ENCODE measurements at places on chromosomes 5 and 9.

GRCh38 chr5:78182838-78183237 is 111.7 kb downstream of the AP3B1 start:
- DNase-seq: peak; percentile 14

GRCh38 chr9:98856982-98857381 is 49.5 kb downstream of the GALNT12 start:
- no peak for DNase-seq

DNA sequence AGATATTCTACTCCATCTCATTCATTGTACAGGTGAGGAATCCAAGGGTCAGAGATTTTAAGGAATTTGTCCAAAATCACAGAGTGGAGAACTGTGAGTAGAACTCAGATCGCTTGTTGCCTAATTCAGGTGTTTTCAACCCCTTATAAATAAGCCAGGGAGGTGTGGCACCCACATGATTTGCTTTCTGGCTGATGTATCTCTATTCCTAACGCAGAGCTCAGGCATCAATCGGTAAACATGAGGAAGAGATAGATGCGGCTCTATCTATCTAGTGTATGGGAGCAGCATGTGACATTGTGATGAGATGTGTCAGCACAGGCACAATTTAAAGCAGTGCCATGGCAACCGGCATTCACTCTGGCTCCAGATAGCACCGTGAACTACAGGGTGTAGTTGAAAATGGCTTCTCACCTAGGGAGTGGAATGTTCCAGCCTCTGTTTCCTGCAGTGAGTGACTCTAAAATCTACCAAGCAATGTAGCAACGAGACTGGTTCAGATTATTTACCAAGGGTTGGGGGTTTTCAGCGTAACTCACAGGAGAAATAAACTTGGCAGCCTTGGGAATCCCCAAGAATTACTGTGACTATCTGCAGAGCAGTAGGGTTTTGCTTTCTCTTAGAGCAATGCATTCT is 53.4 kb upstream of the SUB1 start:
- DNase-seq: peak; percentile 46

DNA sequence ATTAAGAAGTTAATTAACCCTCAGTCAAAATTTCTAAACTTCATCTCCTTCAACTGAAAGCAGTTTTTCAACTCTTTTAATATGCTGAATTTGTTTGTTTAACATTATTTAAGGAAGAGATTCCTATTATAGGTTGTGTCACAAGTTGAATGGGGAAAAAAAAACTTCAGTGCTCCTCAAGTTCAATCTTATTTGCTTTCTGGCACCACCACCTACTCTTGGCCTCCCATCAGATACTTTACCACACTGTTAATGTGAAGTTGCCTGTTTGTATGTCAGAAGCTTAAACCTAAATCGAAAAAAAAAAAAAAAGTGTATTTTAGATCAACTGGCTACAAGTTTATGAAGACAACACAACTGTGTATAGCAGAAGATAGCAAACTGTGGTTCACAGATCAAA is 4.1 kb upstream of the DOCK2 start:
- DNase-seq: no peak

GRCh38 chr5:7425830-7426229 is 29.9 kb downstream of the ADCY2 start:
- no peak for DNase-seq

DNA sequence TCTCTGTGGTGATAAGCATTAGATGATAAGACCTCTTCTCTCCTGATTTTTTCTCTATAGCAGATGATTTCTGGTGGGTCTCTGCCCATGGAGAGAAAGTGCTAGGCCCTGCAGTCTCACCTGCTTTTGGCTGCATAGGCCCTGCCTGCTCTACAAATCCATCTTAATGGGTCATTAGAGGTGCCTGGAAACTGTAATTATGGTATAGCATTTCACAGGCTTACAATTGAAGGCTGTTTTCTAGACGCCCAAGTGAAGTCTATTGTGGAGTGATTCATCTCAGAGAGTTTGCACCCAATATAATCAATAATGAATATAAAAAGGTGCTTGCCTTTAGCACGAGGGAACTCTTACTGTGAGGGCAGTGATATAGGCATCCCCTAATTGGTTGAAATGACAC is 33.8 kb downstream of the NEUROG1 start:
- DNase-seq: no peak

DNA sequence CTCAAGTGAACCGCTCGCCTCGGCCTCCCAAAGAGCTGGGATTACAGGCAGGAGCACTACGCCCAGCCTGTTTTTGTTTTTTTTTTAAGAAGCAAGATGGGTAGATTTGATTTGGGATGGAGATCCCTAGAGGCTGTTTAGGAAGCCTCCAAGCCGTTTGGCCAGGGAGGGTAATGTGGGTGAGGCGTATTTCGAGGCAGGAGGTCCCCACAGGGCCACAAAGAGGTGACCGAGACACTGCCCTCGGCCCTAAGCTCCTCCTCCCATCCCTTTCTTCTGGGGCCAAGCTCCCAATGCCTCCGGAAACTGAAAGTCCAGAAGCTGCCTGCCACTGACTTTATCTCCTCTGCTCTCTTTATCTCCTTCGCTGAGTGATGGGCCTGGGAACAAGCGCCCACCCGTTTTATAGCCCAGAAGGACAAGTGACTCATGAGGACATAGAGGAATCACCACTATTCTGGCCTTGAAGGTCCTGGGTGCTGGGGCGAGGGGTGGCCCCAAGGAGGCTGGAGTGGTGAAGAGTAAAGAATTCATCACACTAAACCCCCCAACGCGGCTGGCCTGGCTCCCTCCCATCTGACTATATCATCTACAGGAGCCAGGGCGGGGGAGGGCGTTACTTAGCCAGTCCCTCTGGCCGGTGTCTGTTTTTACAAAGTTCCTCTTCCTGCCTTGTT is 2.0 kb upstream of the RALGDS start:
- no peak for DNase-seq

- DNase-seq: no peak
Measured at GRCh38 chr5:72244862-72245371, 75.1 kb downstream of the MRPS27 start.

DNA sequence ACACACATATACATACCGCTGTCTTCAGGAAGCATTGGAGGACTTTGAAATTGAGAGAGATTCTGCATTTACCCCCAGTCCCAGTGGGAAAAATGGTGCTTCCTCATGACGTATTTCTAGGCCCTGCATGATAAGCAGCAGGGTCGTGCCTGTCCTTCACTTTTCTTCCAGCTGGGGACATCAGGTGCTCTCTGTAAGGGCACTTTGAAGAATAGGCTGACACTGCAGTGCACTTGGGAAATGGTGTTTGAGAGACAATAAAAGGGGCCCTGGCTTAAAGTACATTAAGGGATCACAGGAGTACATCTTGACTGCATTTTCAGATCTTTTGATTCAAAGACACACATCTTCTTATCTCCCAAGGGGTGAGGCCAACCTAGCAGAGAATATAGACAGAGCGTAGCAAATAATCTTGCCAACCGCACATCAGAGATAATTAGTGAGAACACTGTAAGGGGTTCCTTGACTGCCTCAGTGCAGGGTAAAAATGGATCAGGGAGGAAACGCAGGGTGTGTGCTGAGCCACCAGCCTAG is 437.9 kb downstream of the CSNK1G3 start:
- DNase-seq: no peak

GRCh38 chr5:141543053-141543452 is 54.2 kb downstream of the PCDHGC5 start:
- no peak for DNase-seq

DNA sequence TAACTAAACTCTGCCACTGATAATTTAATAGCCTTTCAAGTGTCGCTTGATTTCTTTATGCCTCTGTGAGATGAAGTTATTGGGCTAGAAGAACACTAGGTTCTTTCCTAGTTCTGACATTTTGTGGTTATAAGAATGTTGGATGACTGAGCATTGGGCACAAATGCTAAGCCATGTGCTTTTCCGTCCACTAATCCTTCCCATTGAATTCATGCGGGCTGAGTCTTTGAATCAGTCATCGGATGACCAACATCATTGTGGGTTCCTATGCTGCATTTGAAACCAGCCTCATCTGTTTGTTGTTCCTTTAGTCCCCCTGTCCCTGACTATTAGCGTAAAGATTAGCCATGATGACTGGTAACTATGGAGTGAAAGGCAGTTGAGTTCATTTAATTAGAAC is 58.5 kb downstream of the ALDH1A1 start:
- DNase-seq: no peak

GRCh38 chr5:172543484-172544298 is 89.4 kb upstream of the SH3PXD2B start:
- no peak for DNase-seq

GRCh38 chr5:80141147-80141671 is 106.1 kb downstream of the THBS4 start:
- DNase-seq: no peak

DNA sequence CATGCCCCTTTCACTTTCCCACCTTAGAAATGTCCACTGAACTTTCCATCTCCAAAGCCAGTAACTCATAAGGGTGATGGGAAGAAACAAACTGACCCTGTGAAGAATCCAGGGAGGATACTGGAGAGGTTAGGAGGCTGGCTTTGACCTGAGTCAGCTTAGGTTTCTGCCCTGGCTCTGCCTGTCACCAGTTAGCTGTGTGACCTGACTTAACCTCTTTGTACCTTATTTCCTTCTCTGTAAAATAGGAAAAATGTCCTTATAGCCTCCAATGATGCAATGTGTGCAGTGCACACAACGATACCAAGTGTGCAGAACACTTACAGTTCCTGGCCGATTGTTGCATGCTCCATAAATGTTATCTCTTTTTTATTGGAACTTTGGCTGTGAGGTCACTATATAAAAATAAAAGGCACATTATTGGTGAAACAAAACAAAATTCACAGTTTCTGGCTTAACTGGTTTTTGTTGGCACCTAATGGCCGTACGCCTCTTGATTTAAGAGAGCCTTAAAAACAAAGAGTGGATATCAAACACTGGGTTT is 37.8 kb downstream of the GABRP start:
- no peak for DNase-seq

DNA sequence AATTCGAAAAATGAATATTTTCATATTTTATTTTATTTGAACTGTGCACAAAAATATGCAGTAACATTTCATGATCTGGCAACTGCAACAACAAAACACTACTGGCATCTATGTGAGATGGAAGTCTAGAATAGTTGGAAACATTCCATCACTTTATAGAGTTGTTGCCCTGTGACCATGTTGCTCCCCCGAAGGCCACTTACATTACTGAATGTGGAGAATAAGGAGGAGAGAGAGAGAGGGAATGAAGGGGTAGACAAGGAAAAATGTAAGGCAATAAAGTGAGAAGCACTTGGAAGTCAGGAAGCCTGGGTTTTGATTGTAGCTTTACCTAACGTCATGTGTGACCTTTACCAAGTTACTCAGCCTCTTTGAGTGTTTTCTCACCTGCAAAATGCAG is 437.2 kb upstream of the EDIL3 start:
- no peak for DNase-seq

- no peak for DNase-seq
Measured at GRCh38 chr9:115126404-115126803, 8.4 kb upstream of the TNC start.

GRCh38 chr5:113663879-113664541 is 150.5 kb downstream of the YTHDC2 start:
- peak; percentile 26 for DNase-seq

DNA sequence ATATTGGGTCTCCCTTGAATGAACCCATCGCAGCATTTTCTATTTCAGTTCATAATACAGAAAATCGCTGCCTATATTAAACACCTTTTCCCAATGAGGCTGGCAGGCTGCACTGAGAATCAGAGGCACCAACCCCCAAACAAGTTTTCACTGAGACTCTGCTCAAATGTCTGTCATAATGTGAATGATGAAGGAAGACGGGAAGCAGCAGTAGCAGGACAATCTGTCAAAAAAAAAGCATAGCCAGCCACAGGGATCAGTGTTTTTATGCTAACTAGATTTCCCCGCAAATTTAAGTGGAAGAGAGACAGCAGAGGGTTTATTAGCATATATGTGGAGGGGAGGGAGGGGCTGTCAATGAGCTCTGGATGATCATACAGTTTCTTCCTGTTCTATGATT is 162.7 kb upstream of the PDE4D start:
- DNase-seq: no peak

DNA sequence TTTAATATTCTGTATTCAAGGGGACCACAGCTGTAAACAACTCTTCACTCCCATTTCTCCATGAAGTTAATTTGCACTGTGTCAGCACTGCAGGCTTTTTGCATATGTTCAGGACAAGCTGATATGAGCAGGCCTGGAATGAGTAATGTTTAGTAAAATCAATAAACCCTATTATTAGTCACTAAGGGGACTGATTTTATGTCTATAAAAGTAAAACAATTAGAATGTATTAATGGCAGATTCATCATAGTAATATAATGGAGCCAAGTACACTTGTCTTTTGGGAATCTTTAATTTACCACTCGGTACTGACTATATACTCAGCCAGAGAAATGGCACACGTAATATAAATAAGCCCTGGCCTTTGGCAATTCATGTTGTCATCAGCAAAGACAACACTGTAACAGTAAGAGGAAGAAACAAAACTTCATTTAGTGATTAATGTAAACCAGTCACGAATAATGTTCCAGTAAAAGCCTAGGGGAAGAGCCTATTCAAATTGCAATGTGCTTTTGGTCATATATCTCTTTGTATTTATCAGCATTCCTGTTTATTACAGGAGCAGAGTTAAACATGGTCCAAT is 111.6 kb downstream of the ZNF608 start:
- DNase-seq: no peak

- no peak for DNase-seq
Measured at GRCh38 chr5:106720367-106720766, 950.4 kb downstream of the EFNA5 start.

- no peak for DNase-seq
Measured at GRCh38 chr5:6003040-6003825, 375.1 kb downstream of the MED10 start.

DNA sequence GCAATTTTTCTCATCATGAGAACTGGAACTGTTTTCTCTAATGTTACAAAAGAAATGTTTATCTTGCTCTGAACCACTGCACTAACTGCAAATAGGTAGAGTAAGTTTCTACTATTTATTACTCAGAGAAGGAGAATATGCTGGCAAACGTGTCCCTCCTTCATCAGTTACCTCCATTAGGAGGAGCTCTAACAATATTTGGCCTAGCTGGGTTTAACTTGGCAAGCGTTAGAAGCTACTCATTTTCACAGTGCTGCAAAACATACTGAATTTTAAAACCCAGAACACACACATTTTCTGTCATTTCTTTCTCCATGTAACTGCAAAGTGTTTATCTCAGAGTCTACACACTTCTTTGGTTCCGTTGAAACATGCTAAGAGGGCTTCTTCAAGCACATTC is 101.0 kb upstream of the GABRG2 start:
- DNase-seq: no peak

DNA sequence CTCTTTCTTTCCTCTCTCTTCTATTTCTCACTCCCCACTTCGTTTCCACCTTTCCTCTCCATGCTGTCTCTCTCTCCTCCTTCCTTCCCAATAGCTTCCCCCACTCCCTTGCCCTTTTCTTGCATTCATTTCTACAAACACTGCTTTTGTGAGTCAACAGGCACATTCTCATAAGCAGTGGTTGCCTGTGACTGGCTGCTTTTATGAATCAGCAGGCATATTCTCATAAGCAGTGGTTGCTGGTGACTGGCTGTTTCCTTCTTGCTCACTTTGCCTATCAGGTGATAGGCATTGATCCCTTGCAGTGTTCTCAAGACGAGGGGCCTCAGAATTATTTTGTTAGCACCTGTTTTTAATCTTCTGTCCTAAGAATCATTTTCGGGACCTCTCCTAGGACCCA is 116.1 kb upstream of the ACTBL2 start:
- peak; percentile 5 for DNase-seq

All from stimulated activated CD4-positive, alpha-beta T cell treated with anti-CD3 and anti-CD28 coated beads, Interleukin-2, amount 100 ng/mL, for 24 hours (primary cell).